ENCODE measurements at places on chromosomes 12 and 14.

DNA sequence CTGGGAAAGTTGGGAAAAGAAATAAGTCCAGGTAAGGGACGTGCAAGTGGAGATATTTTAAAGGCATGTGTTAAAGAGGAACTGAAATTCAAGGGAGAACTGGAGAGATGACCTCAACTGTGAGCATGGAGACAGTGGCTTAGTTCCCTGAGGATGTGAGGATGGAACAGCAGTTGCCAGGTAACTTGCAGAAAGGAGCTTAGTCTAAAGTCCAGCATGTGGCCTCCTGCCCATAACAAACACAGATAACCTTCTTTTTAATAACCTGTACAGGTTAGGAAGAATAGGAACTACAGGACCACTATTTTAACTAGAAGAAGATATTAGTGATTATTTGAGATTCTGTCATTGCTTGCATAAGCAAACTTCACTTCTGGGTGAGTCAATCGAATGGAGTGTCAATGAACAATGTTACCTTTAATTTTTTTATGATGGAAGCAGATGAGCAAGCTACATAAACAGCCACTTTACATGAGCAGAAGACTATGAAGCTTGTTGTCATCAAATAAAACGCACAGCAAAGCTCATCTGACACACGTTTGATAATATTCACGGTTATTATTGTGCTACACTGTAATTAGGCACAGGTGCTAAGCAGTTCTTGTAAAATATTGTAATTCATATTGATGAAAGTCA, 291.7 kb upstream of the DDHD1 start:
- no peak for DNase-seq

DNA sequence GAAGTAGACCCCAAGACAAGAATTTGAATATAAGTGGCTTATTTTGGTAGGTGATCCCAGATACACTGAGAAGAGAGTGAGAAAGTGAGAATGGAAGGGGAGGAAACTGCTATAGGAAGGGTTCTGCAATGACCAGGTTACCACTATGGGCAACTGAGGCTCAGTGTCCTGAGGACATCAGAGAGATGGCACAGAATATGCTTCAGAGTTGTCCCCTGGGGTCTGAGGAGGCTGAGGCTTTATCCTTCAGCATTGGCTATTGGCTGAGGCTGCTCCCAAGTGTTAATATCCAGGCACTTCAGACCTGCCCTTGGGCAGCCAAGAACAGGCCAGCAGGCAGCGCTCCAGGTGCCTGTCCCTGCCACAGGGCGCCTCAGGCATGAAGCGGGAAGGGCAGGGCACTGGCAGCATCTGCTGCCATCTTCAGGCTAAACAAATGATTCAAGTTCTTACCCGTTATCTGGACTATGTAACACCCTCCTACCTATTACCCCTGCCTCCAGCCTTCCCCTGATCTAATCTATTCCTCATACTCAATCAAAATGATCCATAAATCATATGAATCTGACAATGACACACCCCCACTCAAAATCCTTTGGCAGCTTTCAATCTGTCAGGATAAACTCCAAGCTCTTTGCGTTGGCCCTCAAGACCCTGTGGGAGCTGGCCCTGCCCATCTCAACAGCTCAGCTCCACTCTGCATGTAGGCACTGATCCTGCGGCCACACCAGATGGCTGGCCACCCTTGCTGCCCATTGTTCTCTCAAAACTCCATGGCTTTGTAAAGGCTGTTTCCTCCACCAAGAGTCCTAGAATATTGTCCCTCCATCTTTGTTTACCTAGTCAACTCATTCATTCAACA, 42.4 kb downstream of the CKAP4 start:
- no peak for DNase-seq

DNA sequence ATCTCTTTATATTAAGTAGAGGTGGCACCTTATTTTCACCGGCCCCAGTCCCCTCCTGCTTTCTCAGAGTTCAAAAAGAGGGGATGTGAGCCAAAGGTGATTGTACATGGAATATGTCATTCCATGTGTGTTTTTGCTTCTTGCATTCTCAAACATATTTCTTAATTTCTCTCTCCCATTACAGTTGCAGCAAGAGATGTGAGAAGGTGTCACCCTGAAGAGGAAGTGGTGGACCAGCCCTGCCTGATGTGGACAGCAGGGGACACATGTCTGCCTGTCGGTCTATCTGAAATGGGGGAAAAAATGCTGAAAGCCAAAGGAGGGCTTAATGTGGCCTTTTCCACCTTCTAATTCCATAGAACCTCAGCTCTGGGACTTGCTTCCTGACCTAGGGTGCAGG, 1.9 kb upstream of the FOXN3 start:
- DNase-seq: no peak

DNA sequence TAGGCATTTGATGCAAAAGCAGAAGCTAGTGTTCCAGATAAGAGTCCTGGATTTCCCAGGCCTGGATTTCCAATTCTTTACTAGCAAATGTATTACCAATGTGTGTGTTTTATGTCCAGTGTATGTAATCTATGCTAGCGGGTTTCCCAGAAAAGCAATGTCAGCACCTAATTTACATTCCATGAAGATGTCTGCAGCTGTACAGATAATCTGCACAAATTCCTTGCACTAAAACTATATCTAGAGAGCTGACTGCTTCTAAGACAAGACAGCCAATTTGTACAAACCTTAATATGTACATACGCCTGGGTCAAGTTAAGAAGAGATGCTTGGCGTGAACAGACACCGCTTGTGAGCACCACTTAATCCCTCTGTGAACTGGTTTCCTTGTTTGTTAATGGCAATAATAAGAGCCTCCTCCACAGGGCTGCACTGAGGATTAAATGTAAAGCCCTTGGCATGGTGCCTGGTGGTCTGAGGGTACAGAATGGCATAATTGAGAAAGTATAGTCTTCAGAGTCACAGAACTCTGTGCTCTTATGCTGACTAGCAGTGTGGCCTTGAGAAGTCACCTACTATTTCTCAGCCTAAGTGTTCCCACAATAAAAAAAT, 185.6 kb downstream of the EPS8 start:
- DNase-seq: no peak

DNA sequence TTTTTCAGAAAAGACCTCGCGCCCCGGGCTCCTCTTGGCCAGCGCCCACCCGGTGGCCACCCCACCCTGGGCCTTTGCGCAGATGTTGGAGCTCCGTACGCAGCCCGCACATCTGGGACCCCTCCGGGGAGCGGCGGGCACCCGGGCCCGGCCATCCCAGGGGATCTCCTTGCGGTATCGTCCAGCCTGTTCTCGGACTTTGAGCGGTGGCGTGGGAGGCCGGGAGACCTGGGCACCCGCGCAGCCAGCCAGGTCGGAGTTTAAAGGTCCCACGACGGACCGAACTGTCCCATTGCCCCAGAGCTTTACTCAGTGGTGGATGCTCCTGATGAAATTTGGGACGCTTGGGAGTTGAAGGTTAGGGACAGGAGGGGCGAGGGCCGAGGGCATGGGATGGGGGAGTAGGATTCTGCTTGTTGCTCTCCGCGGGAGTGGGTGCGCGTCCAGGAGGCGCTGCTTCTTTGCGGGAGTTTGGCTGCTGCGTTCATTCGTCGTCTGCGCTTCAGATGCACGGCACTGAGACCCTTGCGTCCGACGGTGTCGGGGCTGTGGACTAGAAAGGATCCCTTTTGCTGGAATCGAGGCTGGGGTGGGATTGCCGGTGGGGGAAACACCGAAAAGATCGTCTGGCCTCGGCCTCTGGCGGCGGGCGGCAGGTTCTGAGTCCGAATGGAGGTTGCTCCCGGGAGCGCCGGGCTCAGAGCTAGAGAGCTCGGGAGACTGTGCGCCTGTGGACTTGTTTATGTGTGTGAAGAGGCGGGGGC, 1.4 kb downstream of the NTF3 start:
- no peak for DNase-seq

- DNase-seq: no peak
These were observed 113.7 kb downstream of the TRAFD1 start for GRCh38 chr12:112239020-112239419.

- no peak for DNase-seq
These were observed 476.9 kb downstream of the LRIG3 start for GRCh38 chr12:58443273-58443980.

- DNase-seq: no peak
These were observed at the start of gene SLC25A21 for GRCh38 chr14:37172024-37172869. TSS of gene SLC25A21 (minus strand) at chr14:37172606.

DNA sequence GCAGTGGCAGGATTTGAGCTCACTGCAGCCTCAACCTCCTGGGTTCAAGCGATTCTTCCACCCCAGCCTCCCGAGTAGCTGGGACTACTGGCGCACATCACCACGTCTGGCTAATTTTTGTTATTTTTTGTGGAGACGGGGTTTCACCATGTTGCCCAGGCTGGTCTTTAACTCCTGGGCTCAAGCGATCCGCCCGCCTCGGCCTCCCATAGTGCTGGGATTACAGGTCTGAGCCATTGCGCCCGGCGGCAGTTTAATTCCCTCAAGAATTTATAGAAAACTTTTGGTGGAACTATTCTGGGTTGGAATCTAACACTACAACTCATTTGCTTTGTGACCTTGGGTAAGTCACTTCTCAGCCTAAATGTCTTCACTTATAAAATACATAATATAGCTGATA, 1.8 kb upstream of the SP1 start:
- DNase-seq: no peak

DNA sequence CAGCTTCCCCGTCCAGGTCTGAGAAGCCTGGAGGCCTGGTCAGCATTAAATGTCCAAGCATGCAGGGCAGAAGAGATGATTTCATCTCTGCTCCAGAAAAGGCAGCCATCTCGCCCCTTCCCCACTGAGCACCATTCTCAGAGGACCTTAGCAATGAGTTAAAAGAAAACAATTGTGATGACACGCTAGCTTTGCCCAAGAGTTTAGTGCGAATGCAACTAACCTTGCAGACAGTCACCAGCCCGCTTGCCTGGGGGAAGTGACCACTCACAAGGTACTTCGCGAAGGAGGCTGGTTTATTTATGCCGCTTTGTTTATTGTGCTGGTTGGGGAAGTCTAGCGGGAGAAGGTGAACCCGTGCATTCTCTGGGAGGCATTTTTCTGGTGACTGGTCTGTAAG, 170.7 kb downstream of the RBM19 start:
- DNase-seq: no peak

DNA sequence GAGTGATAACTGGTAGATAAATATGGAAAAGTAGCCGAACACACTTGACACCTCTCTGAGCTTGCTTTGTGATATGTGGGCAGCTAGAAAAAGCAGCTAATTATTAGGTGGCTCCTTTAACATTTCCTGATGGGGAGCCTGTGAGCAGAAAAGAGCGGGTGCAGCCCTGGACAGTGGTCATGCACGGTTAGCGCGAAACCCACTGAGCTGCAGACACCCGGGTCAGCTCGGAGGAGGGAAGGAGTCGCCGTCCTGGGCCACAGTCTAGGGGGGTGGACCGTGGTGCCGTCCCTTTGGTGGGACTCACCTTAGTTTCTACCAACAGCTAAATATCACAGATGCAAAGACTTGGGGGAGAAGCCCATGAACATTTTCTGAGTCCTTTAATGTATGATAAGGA, 6.6 kb downstream of the COA8 start:
- no peak for DNase-seq

DNA sequence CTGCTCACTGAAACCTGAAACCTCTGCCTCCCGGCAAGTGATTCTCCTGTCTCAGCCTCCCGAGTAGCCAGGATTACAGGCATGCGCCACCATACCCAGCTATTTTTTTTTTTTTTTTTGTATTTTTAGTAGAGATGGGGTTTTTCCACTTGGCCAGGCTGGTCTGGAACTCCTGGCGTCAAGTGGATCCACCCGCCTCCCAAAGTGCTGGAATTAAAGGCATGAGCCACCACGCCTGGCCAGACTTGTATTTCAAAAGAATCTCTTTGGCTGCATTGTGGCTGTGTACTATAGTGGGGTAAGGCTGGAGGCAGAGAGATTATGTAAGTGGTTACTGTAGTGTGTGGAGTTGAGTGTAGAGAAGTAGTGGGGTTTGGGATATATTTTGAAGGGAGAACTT, 35.1 kb downstream of the TRHDE start:
- DNase-seq: no peak

- no peak for DNase-seq
These were observed 140.5 kb upstream of the FKBP4 start for GRCh38 chr12:2654311-2654710.

DNA sequence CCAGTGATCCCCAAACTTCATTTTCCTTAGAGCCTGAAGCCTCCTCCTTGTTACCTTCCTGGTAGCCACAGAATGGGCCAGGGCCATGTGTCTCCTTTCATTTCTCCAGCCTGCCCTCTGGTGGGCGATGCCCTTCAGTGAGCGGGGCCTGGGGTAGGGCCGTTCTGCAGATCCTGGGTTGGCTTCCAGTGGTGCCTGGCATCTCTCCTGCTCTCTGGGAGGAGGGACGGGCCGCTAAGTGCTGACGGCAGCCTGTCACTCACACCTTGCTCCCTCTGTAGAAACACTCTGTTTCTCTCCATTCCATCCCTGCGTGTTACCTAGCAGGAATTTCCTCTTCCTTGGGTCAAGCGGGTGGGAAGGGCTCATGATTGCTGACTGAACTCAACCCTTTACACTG, 232.1 kb downstream of the CACNA1C start:
- DNase-seq: no peak

- no peak for DNase-seq
These were observed 4.2 kb downstream of the SLC15A4 start for GRCh38 chr12:128819293-128820144.

- no peak for DNase-seq
These were observed 212.1 kb upstream of the ABCD2 start for GRCh38 chr12:39831587-39832315.

DNA sequence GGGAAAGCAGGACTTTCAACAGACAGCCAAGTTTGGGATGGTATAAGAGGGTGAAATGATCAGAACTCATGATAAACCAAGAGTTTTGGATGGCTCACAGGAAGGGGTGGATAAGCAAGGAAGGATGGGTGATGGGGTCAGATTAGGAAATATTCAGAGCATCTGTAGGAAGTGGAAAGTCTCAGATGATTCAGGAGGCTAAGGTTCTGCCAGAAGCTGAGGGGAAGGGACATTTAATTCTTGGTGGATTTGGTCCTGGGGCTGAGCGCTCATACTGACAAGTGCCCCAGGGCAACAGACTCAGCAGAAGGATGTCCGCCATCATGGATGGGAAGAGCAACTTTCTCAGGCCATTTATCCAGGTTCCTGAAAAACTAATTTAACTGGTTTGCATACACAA, 28.4 kb upstream of the BDKRB2 start:
- DNase-seq: no peak

- no peak for DNase-seq
These were observed 285.8 kb downstream of the ADGRD1 start for GRCh38 chr12:131239384-131240094.

DNA sequence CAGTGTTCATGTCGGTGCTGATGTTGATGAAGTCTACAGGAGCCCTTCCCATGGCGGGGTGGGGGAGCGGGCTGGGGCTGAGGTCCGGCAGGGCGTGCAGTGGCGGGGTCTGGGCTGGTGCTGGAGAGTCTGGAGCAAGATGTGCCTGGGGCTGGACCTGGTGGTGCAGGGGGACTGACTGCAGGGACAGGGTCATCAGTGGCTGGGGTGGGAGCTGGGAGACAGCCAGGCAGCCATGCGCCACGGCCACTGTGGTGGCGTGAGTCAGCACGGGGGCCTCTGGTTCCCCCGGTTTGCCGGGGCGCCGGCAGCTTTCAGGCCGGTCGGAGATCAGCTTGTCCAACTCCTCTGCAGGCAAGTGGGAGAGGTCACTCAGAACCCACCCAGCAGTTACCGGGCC, 27.6 kb downstream of the FOXN4 start:
- DNase-seq: no peak

GRCh38 chr14:51201890-51202289, 38.2 kb upstream of the TMX1 start:
- no peak for DNase-seq

Measured in GM12864 (cell line).